T-helper 2 cell (primary cell): ENCODE measurements at places on chromosomes 4 and X.

- DNase-seq: no peak
Measured at GRCh38 chr4:100984901-100985300, 362.4 kb downstream of the PPP3CA start.

DNA sequence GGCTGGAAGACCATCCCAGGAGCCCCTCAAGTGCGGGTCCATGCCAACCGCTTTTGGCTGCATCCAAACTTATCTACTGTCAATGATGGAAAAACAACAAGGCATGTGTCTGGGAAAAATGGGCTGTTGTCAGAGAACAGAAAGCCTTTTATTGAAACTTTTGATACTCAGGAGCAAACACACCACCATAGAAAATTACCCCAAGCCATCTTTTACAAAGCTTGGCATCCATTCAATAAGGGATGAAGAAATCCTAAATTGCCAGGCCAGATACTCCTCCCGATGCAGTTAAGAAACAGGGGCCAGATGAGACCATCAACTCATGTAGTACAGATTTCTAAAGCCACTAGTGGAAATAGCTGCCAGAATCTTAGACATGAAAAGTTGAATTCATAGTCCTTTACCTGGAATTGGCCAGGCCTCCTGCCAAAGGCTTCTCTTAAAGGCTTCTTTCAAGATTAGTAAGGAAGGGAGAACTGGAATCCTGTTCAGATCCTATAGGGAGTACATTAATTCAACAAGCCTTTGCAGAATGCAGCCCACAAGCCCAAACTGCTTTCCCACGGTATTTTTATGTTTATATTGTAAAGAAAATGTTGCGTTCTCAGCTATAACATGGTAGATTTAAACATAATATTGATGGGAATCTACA, 145.4 kb upstream of the MAP3K15 start:
- no peak for DNase-seq

- DNase-seq: no peak
Measured at GRCh38 chr4:55757356-55757952, 62.1 kb upstream of the EXOC1L start.

DNA sequence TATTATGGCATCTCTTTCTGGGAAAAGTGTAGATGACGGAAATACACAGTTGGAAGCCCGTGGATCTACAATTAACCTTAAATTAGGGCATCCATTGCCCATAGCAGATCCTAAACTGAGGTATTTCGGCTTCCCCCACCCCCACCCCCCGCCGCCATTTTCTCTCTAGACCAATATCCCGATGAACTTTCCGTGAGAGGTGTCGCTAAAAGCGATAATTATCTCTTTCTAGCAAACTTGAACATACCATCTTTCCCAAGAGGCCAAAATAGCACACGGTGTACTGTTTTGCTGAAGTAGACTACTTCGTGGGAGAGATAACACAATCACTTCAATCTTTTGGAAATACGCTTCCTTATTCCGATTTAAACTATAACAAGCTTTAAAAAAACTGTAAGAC, 554 bp downstream of the KLHL15 start:
- no peak for DNase-seq

DNA sequence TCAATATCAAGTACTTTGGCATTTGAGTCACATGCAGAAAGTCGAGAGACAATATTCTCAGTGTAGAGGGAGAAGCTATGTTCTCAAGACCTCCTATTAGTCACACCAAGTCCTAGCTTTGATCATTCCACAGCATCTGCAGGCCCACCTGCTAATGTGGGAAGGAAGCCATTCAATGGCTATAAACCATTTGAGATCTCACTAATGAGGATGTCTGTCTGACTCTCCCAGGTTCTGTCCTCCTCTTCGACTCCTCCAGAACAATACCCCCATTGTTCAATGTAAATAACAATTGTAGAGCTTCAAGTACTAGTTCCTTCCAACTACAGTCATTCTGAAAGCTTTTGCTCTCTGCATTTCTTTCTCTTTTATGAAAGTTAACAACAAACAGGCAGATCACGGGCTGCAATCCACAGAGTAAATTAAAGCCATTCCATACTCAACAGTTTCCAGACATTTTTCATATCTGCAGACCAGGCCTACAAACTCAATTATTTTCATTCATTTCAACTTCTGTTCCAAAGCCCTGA, 140.2 kb upstream of the EDNRA start:
- DNase-seq: no peak

DNA sequence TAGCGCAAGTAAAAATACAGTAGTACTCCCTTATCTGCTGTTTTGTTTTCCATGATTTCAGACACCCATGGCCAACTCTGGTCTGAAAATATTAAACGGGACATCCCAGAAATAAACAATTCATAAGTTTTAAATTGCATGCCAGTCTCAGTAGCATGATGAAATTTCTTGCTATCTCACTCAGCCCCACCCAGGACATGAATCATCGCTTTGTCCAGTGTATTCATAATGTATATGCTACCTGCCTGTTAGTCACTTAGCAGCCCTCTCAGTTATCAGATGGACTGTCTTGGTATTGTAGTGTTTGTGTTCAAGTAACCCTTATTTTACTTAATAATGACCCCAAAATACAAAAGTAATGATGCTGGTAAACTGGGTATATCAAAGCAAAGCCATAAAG, 158.2 kb upstream of the DDIT4L start:
- no peak for DNase-seq

DNA sequence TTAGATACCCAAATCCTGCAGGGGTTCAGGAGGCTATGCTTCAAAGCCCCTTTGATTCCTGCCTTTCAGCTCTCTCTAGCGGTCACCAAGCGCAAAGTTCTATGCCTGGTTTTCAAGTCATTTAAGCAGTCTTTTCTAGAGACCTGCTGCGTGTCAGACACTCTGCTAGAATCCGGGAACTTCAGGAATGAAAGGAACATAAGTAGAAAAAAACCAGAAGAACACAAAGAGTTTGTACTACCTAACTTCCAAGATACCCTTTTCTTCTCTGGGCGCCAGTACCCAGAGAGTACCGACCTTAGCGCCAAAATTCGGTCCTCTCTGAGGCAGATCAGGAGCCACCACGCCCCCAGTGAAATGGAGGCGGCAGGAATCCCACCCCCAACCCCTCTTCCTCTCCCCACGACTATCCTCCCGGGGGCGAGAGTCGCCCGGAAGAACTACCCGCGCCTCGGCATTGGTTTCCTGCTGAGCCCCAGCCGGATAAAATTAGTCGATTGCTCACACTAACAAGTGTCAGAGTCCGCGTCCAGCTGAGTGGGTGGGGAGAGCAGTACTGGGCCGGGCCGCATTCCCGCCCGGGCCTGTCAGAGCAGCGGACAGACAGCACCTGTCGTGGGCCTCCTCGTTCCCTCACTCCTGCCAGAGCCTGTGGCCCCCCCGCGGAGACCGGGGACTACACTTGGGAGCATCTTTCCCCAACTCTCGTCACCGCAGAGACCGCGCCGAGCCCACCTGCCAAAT, 78.8 kb downstream of the RLIM start:
- no peak for DNase-seq

GRCh38 chr4:15784959-15785634, 7.0 kb downstream of the CD38 start:
- DNase-seq: no peak

DNA sequence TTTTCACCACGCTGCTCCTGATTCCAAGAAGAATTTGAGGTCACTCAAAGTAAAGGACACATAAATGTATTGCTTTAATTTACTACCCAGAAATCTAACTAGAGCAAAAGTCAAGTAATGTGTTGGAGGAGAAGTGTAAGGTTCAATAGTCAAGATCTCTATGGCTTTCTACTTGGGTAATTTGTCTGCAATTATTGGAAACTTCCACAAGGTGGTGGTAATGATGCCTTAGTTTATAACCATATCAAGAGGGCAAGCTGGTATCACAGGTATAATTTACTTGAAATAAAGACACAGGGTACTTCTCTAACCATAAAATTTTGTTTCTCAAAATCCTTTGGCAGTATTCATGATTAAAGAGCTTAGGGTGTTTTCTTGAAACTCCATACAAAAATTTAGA, 10.2 kb upstream of the GRIA3 start:
- DNase-seq: no peak

- no peak for DNase-seq
Measured at GRCh38 chrX:7941390-7942042, 14.3 kb upstream of the PNPLA4 start.

DNA sequence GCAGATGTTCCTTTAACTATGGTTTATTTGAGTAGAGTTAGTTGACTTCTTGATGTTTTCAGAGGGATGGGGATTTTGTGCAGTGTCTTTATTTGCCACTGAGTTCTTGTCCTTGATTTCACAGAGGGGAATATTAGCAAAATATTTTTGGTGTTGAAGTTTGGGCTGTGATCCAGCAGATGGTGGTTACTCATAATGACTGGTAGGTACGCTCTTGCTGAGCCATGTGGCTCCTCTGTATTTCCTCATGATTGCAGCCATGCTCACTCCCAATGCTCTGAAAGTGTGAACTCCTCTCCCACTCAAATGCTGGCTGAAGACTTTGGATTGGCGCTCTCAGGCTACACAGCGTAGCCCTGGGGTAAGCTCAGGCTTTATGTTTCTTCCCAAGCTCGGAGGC, 77.7 kb downstream of the KLF8 start:
- DNase-seq: no peak

GRCh38 chr4:128572778-128573241, 236.7 kb upstream of the JADE1 start:
- DNase-seq: no peak

- DNase-seq: no peak
Measured at GRCh38 chrX:15301924-15302323, 13.5 kb downstream of the ASB11 start.

DNA sequence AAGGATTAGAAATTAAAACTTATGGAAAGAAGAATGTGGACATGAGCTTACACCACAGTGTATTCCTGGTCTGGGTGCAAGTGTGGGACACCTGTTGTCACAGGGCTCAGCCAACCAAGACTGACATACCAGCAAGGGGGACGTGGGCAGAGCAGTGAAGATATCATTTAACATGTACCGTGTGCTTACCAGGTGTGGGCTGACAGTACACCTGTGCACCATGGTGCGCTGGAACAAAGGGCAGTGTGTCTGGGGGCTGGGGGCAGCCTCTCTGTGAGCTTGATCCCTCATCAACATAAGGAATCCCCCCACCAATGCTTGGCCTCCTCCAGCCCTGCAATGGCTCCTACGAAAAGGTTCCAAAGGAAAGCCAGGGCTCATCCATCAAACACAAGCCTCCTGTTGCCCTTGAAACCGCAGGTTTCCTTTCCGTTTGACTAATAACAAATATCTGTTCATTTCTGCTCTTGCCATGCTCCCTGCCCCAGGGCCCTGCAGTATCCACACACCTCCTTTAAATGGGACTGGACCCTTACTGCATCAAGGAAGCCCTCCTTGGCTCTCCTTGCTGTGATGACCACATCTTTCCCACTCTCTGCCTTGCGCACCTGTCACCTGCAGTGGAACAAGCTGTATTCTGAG, 16.7 kb downstream of the EVC2 start:
- no peak for DNase-seq

DNA sequence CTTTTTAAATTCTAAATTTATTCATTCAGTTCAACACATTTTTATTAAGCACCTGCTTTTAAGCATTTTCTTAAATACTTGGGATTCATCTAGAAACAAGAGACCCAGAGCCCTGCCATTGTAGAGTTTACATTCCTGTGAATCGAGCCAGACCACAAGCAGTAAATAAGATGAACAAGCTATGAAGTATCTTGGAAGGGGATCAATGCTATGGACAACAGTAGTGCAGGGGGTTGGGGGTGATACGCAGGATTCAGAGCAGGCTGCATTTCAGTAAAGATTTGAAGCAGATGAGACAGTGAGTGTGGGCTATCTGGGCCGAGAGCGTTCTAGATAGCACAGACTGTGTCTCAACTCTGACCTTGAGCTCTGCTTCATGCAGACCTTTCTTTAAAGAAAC, 35.1 kb downstream of the CLDN22 start:
- DNase-seq: no peak

- DNase-seq: peak; percentile 58
Measured at GRCh38 chr4:26058537-26058936, 144.5 kb downstream of the SMIM20 start.

GRCh38 chrX:120446498-120446897, 22.6 kb downstream of the LAMP2 start:
- DNase-seq: no peak

DNA sequence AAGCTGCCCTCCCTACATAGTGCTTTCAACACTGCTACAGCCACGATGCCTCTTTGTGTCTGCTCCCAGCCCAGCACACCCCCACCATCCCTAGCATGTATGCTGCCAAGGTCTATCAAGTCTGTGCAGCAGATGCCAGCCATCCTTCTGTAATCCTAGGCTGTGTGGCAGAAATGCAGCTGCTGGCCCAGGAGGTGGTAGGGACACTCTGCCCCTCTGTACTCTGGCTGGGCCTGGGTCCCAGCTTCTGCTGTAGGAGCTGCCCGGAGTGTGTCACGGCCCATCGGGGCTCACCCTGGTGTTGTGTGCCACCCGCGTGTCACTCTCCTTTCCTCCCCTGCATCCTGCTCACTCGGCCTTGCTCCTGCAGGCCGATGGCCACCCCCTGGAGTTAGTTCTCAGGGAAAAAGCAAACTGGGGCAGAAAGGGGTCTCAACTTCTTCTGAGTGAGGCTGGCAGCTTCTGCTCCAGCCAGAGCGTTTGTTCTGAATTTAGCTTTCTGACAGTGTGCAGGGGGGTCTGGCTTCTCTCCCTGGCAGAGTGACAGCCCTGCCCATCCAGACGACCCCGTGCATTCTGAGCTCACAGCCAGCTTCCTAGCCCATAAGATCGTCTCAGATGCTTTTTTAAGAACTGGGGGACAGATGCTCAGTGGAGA, 22.7 kb downstream of the PSAPL1 start:
- no peak for DNase-seq

GRCh38 chr4:39446483-39446841, 12.3 kb downstream of the RPL9 start:
- DNase-seq: no peak

- DNase-seq: no peak
Measured at GRCh38 chr4:4379540-4380087, 7.3 kb upstream of the NSG1 start.

DNA sequence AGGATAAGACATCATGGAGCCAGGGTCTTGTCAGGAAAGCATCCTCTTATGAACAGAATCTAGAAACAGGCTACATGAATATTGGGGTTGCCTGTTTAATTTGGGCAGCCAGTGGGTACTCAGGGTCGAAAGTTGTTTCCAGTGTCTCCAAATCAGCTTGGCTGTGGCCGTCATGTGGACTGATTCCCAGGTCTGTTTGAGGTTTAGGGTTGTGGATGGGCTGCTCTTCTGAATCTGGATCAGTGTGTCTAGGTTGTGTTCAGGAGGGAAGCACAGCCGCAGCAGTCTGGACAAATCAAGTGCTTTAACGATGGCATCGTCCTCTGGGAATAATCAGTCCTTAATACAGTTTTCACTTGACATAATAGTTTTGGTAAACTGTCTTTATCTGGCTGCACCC, 94.3 kb downstream of the GATB start:
- DNase-seq: no peak

DNA sequence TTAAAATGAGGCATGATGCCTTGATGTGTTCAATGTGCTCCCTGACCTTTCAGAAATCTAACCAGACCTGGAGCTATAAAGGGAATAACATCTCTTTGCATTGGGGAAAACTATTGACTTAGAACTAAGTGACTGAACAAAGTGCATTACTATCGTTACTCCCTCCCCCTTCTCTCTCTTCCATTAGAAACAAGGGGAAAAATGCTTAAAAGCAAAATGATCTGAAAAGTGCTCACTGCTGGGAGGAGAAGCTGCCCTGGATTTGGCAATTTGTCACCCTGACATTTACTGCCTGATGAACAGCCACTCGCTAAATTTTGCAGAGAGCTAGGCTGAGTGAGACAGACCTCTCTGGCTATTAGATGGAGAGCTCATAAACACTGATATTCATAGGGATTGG, 48.6 kb upstream of the PARM1 start:
- DNase-seq: no peak

GRCh38 chr4:72405417-72405816, 163.6 kb downstream of the ADAMTS3 start:
- DNase-seq: no peak
